ENCODE measurements at places on chromosomes 7 and 10.

GRCh38 chr10:29253690-29254029 is 35.2 kb upstream of the LYZL1 start:
- DNase-seq = peak; percentile 58

GRCh38 chr10:13815756-13816155 is 229.0 kb downstream of the PRPF18 start:
- peak; percentile 69 for DNase-seq

GRCh38 chr10:49737474-49738201 is 24.5 kb downstream of the OGDHL start:
- DNase-seq = no peak

DNA sequence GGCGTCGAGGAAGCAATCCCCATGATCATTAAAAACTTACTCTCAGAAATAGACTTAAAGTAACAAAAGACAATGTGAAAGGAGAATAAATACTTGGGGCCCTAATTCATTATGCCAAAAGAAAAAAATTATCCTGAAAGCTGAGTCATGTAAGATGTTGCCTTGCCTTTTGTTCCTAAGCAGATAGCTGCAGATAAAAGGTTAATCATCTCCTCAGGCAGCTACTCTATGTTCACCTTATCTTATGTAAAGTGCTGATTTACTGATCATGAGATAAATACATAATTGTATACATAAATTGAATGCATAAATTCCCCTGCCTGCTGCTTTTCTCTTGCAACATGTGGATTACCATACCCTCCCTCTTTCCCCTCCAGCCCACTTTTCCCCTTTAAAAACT is 28.1 kb upstream of the CREB3L2 start:
- DNase-seq = no peak

DNA sequence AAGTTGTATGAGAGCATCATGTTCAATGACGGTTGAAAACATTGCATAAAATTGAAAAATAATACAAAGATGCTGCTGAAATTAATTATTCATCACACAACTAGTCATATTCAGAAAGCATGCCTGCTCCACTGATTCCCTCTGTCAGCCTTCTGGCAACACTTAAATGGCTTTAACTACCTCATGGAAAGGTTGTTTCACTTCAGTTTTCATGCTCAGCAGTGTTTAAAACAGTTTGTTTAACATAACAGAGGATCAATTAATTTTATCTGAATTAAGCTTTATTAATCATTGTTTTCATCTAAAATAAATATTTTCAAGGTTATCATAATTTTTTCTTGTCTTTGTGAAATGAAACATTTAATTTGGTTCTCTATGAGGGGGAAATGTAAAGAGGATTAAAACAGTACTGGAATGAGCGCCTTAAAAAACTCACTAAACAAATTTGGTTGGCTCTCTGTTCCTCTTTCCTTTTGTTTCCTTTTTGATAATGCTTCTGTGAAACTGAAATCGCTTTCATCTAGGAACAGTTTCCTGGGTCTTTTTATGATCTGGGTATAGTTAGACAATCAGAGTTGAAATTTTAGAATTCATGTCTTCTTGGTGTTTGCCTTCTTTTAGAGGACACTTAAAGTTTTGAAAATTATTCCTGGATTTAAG is 427.4 kb downstream of the SH2D4B start:
- DNase-seq = no peak

GRCh38 chr7:68067845-68068244 is 1071.2 kb downstream of the TYW1 start:
- DNase-seq = no peak
